Fibroblast of the aortic adventitia (primary cell): ENCODE measurements at places on chromosomes 13 and 19. TPM values are rescaled to one million over a fixed set of nuclear protein-coding genes. Genes with fewer than 3 reads are reported as not detected.

The TPRX2 gene
- not detected in 2 replicates for total RNA-seq

The CCL25 gene
- not detected in 2 replicates for total RNA-seq

The CCDC70 gene
- total RNA-seq, result not detected in 2 replicates

The PSG3 gene
- total RNA-seq, result not detected in 2 replicates

The ATP8A2 gene
- total RNA-seq, result under 0.01 TPM in 1 of 2 replicates, not detected in the other

The LILRA5 gene
- not detected in 2 replicates for total RNA-seq

The SMIM44 gene
- total RNA-seq, result not detected in 2 replicates

The CEACAM6 gene
- total RNA-seq, result not detected in 2 replicates

The LAIR1 gene
- not detected in 2 replicates for total RNA-seq

The TMPRSS9 gene
- not detected in 2 replicates for total RNA-seq

The ATCAY gene
- total RNA-seq, result not detected in 2 replicates

The PNMA8C gene
- not detected in 2 replicates for total RNA-seq

The NXNL1 gene
- total RNA-seq, result not detected in 2 replicates

The ZNF560 gene
- total RNA-seq, result 0.09 and 0.16 TPM in 2 replicates

The CGB5 gene
- not detected in 2 replicates for total RNA-seq

The GAPDHS gene
- not detected in 2 replicates for total RNA-seq

The ERFL gene
- total RNA-seq, result 0.57 TPM in 1 of 2 replicates, not detected in the other

The OR10H1 gene
- total RNA-seq, result not detected in 2 replicates

The ATP4B gene
- not detected in 2 replicates for total RNA-seq

The ZNF723 gene
- not detected in 2 replicates for total RNA-seq

The KLF1 gene
- total RNA-seq, result not detected in 2 replicates

The EPN1 gene
- 60.6 and 73.8 TPM in 2 replicates for total RNA-seq

The HNRNPA1L2 gene
- 4.9 and 7.4 TPM in 2 replicates for total RNA-seq

The EXOC3L2 gene
- total RNA-seq, result under 0.01 TPM in 1 of 2 replicates, not detected in the other

The FXYD1 gene
- 2.5 and 6.5 TPM in 2 replicates for total RNA-seq

The LILRA1 gene
- total RNA-seq, result not detected in 2 replicates
